ENCODE measurements at places on chromosomes 13 and 19. TPM values are rescaled to one million over a fixed set of nuclear protein-coding genes. Genes with fewer than 3 reads are reported as not detected.

GRCh38 chr19:16233081-16233776 lies 35.5 kb downstream of the AP1M1 start:
- H3K4me1 ChIP-seq = no peaks in the 10 kb centered on the region
- peaks cover 18% of the 10 kb centered on the region for H3K36me3 ChIP-seq
- no peaks in the 10 kb centered on the region for H3K27me3 ChIP-seq
- DNase-seq = no peak
- H3K27ac ChIP-seq = peak overlapping the region; percentile 92

DNA sequence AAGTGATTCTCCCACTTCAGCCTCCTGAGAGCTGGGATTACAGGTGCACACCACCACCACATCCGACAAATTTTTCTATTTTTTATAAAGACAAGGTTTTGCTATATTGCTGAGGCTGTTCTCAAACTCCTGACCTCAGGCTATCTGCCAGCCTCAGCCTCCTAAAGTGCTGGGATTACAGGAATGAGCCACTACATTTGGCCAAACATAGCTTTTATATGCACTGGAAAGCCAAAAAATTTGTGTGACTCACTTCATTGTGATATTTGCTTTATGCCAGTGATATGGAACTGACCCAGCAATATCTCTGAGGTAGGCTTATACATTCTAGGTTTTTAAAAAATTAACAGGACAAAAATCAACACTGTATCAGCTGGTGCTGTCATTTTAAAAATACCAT lies 26.8 kb upstream of the ACOD1 start:
- no peak overlapping the region for H3K4me3 ChIP-seq
- H3K36me3 ChIP-seq = no peaks in the 10 kb centered on the region
- DNase-seq = no peak
- H3K27me3 ChIP-seq = no peaks in the 10 kb centered on the region
- peaks cover 4% of the 10 kb centered on the region for H3K4me1 ChIP-seq

GRCh38 chr13:50826035-50826434 lies 17.5 kb downstream of the DLEU7 start:
- H3K4me3 ChIP-seq = no peak overlapping the region
- peaks cover under 1% of the 10 kb centered on the region for H3K36me3 ChIP-seq
- no peak overlapping the region for H3K27ac ChIP-seq
- no peak for DNase-seq
- H3K4me1 ChIP-seq = no peaks in the 10 kb centered on the region

- H3K4me1 ChIP-seq = peaks cover 62% of the 10 kb centered on the region
- peak overlapping the region; percentile 11 for H3K4me3 ChIP-seq
- H3K27ac ChIP-seq = peak overlapping the region; percentile 62
- H3K27me3 ChIP-seq = no peaks in the 10 kb centered on the region
- DNase-seq = peak; percentile 57
These were observed 53.4 kb downstream of the TSSK6 start for GRCh38 chr19:19461671-19462622.

DNA sequence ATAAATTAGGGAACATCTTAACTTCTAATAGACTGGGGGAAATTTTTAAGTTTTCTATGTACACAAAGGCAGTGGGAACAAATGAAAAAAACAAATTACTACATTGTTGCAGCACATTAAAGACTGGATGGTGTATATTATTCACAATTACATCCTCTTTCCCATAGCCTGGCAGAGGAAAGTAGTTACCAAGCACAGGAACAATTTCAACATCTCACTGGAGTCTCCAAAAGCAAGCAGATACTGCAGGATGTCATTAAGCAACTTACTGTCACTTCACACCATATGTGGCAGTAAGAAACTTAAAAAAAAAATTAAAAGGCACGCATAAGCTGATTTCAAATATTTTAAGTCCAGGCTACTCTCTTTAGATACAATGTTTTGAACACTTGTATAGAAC lies 6.4 kb upstream of the EFNB2 start:
- H3K27me3 ChIP-seq = no peaks in the 10 kb centered on the region
- H3K4me3 ChIP-seq = no peak overlapping the region
- H3K4me1 ChIP-seq = peaks cover 3% of the 10 kb centered on the region
- DNase-seq = no peak
- peaks cover 3% of the 10 kb centered on the region for H3K36me3 ChIP-seq

- peaks cover 3% of the 10 kb centered on the region for H3K36me3 ChIP-seq
- DNase-seq = no peak
- peaks cover 10% of the 10 kb centered on the region for H3K4me1 ChIP-seq
- no peak overlapping the region for H3K4me3 ChIP-seq
- no peak overlapping the region for H3K27ac ChIP-seq
- H3K27me3 ChIP-seq = no peaks in the 10 kb centered on the region
These were observed 163.9 kb downstream of the DACH1 start for GRCh38 chr13:71703138-71703537.

DNA sequence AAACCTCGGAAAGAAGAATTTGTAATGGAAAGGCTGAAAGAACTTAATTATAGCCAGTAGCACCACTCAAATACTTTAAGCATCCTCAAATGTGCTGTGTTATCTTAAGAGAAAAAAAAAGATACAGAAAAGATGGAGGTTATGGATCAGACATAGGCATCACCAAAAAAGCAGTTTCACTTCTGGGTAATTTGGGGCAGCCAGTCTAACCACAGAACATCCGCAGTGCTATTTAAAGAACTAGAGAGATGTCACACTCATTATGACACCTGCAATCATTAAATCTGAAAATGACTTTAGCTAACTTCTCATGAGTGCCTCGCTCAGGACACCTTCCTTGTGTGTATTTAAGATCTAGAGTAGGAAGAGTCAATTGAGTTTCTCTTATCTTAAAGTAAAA lies 211.8 kb downstream of the RBM26 start:
- no peak overlapping the region for H3K27ac ChIP-seq
- H3K4me1 ChIP-seq = no peaks in the 10 kb centered on the region
- peaks cover 2% of the 10 kb centered on the region for H3K27me3 ChIP-seq
- DNase-seq = no peak

DNA sequence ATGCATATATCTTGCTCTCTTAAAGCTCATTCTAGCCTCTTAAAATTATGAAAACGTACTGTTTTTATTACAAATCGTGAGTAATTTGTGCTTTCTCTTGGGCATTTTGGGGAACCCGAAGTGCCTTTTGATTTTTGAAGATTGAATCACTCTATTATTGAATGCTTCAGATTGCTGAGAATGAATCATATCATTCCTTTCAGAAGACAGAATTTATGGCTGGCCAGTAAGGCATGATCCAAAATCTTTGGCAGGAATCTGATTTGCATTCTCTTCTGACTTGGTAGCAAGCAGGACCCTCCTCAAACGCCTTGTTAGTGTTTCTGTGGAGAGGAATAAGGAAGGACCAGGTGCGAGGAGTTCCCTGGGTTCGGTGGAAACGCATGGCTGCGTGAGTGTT lies 49.5 kb downstream of the STARD13 start:
- H3K27me3 ChIP-seq = no peaks in the 10 kb centered on the region
- H3K4me3 ChIP-seq = no peak overlapping the region
- peaks cover 37% of the 10 kb centered on the region for H3K36me3 ChIP-seq
- peaks cover 9% of the 10 kb centered on the region for H3K4me1 ChIP-seq
- DNase-seq = no peak

DNA sequence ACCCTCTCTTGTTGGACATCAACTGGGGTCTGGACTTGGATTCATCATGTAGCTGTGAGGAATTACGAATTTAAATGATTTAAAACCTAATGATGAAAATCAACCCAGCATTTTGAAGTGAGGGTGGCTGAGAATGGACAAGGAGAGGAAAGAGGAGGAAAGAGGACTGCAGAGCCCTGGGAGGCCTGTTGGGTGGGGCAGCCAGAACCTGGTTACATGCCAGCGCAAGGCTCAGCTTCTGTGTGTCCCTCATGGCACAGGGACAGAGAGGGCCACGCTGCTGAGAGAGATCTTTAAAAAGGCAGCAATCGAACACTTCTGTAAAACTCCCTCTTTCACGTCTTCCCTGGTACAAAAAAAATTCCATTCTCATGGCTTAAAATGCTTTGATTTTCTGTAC lies 292.7 kb downstream of the MYO16 start:
- H3K4me1 ChIP-seq = peaks cover 16% of the 10 kb centered on the region
- H3K36me3 ChIP-seq = no peaks in the 10 kb centered on the region
- no peak overlapping the region for H3K27ac ChIP-seq

- peak overlapping the region; percentile 7 for H3K27ac ChIP-seq
- H3K4me3 ChIP-seq = no peak overlapping the region
- H3K4me1 ChIP-seq = peaks cover 25% of the 10 kb centered on the region
- DNase-seq = peak; percentile 3
- H3K27me3 ChIP-seq = no peaks in the 10 kb centered on the region
- peaks cover 2% of the 10 kb centered on the region for H3K36me3 ChIP-seq
These were observed 448.2 kb downstream of the LIG4 start for GRCh38 chr13:107767119-107767518.

DNA sequence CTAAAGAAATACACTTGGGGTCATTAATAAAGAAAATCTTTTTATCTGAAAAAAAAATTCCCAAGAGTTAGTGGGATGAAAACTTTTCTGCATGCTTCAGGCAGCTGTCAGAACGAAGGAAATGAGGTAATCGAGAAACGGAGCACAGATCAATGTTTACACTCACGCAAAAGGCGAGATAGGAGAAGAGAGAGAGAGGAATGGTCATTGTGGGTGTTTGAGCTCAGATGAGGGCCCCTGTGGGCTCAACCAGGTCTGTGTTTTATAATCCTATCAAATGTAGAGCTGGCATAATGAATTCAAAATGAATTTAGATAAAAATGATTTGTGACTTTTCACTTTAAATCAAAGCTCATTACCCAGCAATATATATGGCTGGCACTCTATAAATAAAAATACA lies 6.3 kb upstream of the RXFP2 start:
- no peaks in the 10 kb centered on the region for H3K4me1 ChIP-seq
- H3K27ac ChIP-seq = no peak overlapping the region
- no peak overlapping the region for H3K4me3 ChIP-seq
- DNase-seq = no peak

GRCh38 chr13:50125304-50125553 lies 110.0 kb downstream of the KCNRG start:
- H3K27ac ChIP-seq = no peak overlapping the region
- H3K4me3 ChIP-seq = peak overlapping the region; percentile 92
- no peak for DNase-seq
- H3K27me3 ChIP-seq = peaks cover 74% of the 10 kb centered on the region
- peaks cover 56% of the 10 kb centered on the region for H3K4me1 ChIP-seq

- no peak for DNase-seq
- peaks cover 6% of the 10 kb centered on the region for H3K36me3 ChIP-seq
- peak overlapping the region; percentile 74 for H3K27ac ChIP-seq
- no peaks in the 10 kb centered on the region for H3K27me3 ChIP-seq
These were observed 70.0 kb downstream of the FOXO1 start for GRCh38 chr13:40596484-40596883.

DNA sequence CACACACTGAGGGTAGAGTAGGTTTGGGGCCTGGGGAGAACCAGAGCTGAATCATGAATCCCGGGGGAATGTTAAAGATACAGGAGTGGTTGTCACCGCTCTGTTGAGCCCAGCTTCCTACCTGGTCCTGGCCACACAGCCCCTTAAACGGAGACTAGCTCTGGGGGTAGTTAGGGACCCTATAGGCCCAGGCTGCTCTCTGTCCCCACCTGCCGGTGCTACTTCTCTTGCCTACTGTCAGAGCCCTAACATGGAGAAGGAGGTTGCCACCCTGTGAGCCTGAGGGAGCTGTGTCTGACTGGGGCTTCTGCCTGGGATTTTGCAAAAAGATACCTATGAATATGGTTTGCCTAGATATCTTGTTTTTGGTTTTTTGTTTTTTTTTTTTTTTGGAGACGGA lies 36.6 kb upstream of the ZNF429 start:
- H3K36me3 ChIP-seq = peaks cover under 1% of the 10 kb centered on the region
- peaks cover under 1% of the 10 kb centered on the region for H3K27me3 ChIP-seq
- peaks cover 2% of the 10 kb centered on the region for H3K4me1 ChIP-seq
- no peak overlapping the region for H3K4me3 ChIP-seq

- peaks cover 44% of the 10 kb centered on the region for H3K4me1 ChIP-seq
- H3K4me3 ChIP-seq = peak overlapping the region; percentile 85
- no peak overlapping the region for H3K27ac ChIP-seq
- H3K27me3 ChIP-seq = no peaks in the 10 kb centered on the region
- DNase-seq = no peak
These were observed 1.1 kb upstream of the ATP11A start for GRCh38 chr13:112688560-112689302.

DNA sequence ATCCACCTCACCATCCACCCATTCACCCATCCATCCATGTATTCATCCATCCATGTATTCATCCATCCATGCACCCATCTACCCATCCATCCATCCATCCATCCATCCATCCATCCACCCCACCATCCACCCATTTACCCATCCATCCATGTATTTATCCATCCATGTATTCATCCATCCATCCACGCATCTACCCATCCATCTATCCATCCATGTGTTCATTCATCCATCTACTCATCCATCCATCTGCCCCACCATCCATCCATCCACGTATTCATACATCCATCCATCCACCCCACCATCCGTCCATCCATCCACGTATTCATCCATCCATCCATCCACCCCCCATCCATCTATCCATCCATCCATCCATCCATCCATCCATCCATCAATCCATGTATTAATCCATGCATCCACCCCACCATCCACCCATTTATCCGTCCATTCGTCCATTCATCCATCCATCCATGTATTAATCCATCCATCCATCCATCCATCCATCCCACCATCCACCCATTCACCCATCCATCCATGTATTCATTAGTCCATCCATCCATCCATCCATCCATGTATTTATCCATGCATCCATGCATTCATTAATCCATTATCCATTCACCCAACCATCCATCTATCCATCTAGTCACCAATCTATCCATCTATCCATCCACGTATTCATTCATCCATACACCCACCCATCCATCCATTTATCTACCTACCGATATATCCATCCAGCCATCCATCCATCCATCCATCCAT lies 2.6 kb downstream of the IL12RB1 start:
- no peak overlapping the region for H3K27ac ChIP-seq
- DNase-seq = no peak
- no peak overlapping the region for H3K4me3 ChIP-seq
- H3K4me1 ChIP-seq = peaks cover 4% of the 10 kb centered on the region

- peak overlapping the region; percentile 83 for H3K4me3 ChIP-seq
- peaks cover 4% of the 10 kb centered on the region for H3K4me1 ChIP-seq
- peaks cover 5% of the 10 kb centered on the region for H3K36me3 ChIP-seq
- no peak overlapping the region for H3K27ac ChIP-seq
- H3K27me3 ChIP-seq = peaks cover 12% of the 10 kb centered on the region
These were observed 2.6 kb downstream of the P2RY11 start for GRCh38 chr19:10113964-10114650.

GRCh38 chr19:50330365-50331078 lies 1.3 kb upstream of the KCNC3 start:
- peak; percentile 86 for DNase-seq
- peaks cover 71% of the 10 kb centered on the region for H3K27me3 ChIP-seq
- peak overlapping the region; percentile 98 for H3K27ac ChIP-seq
- peak overlapping the region; percentile 89 for H3K4me3 ChIP-seq
- H3K36me3 ChIP-seq = peaks cover 6% of the 10 kb centered on the region

GRCh38 chr13:76929851-76930374 lies 18.4 kb upstream of the ACOD1 start:
- no peak overlapping the region for H3K27ac ChIP-seq
- DNase-seq = no peak
- peaks cover 4% of the 10 kb centered on the region for H3K4me1 ChIP-seq
- H3K4me3 ChIP-seq = no peak overlapping the region
- H3K36me3 ChIP-seq = no peaks in the 10 kb centered on the region
- H3K27me3 ChIP-seq = no peaks in the 10 kb centered on the region

Gene ADGRE2
- total RNA-seq = not detected

Gene ZNF100
- 28.6 TPM for total RNA-seq

Gene UQCR11
- total RNA-seq = 149 TPM

Gene SIGLEC10
- total RNA-seq = not detected

Gene LRG1
- 0.09 TPM for total RNA-seq

Gene ATP4A
- total RNA-seq = not detected

Gene ZNF865
- total RNA-seq = 20.3 TPM

Gene FLT3LG
- total RNA-seq = 0.89 TPM

Gene ZNF844
- total RNA-seq = 9.4 TPM

Gene SERPINE3
- total RNA-seq = not detected

Gene SYNGR4
- total RNA-seq = not detected
